ENCODE measurements at places on chromosomes 3 and 15.

GRCh38 chr15:62026487-62027262 lies 33.6 kb downstream of the VPS13C start:
- DNase-seq = no peak

DNA sequence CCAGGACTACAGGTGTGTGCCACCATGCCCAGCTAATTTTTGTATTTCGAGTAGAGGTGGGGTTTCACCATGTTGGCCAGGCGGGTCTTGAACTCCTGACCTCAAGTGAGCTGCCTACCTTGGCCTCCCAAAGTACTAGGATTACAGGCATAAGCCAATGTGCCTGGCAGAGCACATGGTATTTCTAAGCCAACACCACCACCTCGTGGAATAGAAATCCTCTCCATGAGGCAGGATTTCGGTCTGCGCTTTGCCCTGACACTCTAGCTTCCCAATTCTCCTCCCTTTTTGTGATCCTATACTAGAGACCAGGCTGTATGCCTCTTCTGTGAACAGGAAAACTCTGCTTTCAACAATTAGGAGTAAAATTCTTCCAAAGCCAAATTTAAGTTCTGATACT lies 372.2 kb downstream of the VGLL3 start:
- DNase-seq = no peak

DNA sequence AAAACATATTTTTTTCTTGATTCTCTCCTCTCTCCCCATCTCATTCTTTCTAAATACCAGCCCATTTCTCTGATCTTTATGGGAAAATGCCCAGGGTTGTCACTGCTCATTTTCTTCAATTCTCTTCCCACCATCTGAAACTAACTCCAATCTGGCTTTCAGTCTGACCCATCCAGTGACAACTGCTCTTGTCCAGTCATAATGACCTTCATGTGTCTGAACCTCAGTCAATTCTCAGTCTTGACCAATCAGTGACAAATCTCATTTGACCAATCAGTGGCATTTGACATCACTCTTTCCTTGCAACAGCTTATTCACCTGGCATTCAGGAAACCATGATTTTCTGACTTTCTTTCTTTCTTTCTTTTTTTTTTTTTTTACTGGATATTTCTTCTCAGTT lies 15.1 kb downstream of the VEPH1 start:
- no peak for DNase-seq

DNA sequence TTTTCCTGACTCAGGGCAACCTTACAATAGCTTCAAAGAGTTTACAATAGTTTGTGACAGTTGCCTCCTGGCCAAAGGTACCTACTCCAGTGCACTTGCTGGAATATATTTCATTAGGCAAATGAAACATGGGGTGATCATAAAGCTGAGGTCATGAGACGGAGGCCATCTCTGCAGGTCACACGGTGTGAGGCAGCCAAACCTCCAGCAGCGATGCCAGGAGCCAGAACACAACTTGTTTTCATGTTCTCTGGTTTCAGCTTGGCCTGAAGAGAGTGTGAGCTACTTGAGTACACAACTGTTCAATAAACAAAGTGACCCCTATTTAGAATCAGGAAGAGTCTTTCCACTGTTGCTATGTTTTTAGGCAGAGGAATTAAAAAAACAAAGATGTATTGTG lies 42.7 kb upstream of the PYGO1 start:
- DNase-seq = no peak

GRCh38 chr3:13536832-13537231 lies 12.1 kb upstream of the FBLN2 start:
- DNase-seq = no peak

DNA sequence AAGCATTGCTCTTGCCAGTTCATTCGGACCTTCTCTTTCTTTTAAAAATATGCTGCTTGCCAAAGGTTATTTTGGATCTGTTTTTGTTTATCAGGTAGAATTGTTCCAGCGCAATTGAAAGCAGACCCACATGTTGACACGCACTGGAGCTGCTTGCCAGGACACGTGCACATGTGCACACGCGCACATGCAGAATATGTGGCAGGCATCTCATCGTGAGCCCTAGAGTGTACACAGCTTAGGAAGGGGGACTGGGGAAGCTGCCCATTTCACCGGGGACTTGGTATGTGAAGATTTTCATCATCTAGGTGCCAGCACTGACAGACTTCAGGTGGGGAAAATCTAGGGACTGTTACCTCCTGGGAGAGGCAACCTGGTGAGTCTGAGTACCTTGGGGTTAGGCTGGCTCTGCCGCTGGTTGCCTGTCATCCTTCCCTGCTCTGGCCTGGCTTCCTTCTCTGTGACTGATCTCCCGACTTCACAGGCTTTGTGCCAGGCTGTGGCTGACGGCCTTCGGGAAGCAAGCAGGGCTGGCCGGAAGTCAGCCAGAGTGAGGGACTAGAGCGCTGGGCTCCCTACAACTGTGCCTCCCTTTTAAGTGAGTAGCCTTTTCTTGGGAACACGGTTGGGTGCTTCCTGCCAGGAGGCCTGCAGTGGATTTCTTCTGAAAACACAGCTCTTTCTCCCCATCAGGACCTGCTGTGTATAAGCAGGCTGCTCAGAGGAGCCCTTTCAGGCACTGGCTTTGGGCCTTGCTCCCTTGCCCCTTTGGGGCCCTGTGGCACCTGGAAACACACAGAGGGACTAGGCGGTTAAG lies 129.3 kb downstream of the EEFSEC start:
- DNase-seq = no peak

Data from stimulated activated CD4-positive, alpha-beta T cell treated with anti-CD3 and anti-CD28 coated beads, Interleukin-15, amount 100 ng/mL, for 48 hours (primary cell).